Activated naive CD4-positive, alpha-beta T cell treated with anti-CD3 and anti-CD28 coated beads for 36 hours (primary cell): ENCODE measurements at places on chromosomes 5 and 9. TPM values are rescaled to one million over a fixed set of nuclear protein-coding genes. Genes with fewer than 3 reads are reported as not detected.

DNA sequence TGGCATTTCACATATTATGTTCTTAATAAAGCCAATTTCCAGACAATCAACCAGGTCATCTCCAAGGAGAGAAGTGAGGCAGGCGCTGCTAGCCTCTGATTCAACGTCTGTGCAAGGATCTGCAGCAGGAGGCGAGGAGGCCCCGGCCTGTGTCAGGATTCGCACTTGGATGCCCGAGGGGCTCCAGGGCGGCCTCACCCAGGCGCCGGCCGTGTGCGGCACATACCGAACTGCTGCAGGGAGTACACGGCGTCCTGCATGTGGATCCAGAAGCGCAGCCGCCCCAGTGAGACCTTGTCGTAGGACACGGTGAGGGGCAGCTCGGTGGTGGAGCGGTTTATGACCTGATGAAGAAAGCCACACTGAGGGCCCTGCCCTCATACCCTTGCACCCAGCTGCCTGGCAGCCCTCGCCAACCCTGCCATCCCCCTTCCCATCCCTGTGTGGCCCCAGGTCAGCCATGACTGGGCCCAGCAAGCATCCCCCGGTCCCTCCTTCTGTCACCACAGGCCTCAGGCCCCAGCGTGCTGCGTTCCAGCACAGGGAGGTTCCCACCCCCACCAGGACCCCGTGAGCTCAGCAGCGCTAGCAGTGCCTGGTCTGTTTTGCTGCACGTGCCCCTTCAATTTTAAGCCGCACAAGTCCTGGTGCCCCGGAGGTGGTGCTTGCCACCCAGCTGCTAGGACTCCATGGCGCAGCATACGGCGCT is 9.9 kb downstream of the CLPTM1L start:
- H3K4me1 ChIP-seq: peaks cover 14% of the 10 kb centered on the region
- peaks cover 13% of the 10 kb centered on the region for H3K36me3 ChIP-seq
- H3K4me3 ChIP-seq: no peak overlapping the region
- DNase-seq: no peak
- H3K27me3 ChIP-seq: no peaks in the 10 kb centered on the region

- DNase-seq: no peak
- H3K27ac ChIP-seq: no peak overlapping the region
- peaks cover 5% of the 10 kb centered on the region for H3K27me3 ChIP-seq
- no peak overlapping the region for H3K4me3 ChIP-seq
- no peaks in the 10 kb centered on the region for H3K36me3 ChIP-seq
- no peaks in the 10 kb centered on the region for H3K4me1 ChIP-seq
Measured at GRCh38 chr9:124248066-124248465, 9.7 kb upstream of the NEK6 start.

DNA sequence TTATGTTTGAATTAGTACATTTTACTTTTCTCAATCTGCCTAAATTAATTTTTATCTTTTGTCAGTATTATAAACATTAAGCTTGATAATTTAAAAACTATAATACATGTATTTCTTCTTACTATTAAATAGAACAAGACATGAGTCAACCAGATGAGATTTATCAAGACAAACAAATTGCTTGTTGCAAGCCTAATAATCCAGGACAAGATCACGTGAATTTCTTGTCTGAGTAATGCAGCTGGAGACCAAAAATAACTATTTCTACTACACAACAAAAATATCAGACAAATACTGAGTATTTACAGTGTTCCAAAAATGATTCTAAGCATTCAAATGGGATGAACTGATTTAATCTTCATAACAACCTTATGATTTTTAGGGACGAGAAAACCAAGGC is 339.1 kb upstream of the PRR16 start:
- no peak overlapping the region for H3K27ac ChIP-seq
- no peak overlapping the region for H3K4me3 ChIP-seq
- H3K4me1 ChIP-seq: no peaks in the 10 kb centered on the region

GRCh38 chr9:109176386-109176785 is 9.3 kb upstream of the FRRS1L start:
- no peak overlapping the region for H3K27ac ChIP-seq
- no peak overlapping the region for H3K4me3 ChIP-seq
- no peaks in the 10 kb centered on the region for H3K36me3 ChIP-seq

The PTGDS gene
- not detected for total RNA-seq

The TAS2R1 gene
- total RNA-seq: not detected

The TEK gene
- not detected for total RNA-seq

The ENTPD8 gene
- total RNA-seq: not detected
